Activated CD8-positive, alpha-beta memory T cell treated with anti-CD3 and anti-CD28 coated beads for 4 hours (primary cell): ENCODE measurements at places on chromosomes 11 and 22.

GRCh38 chr11:1160231-1161101, 2.7 kb downstream of the MUC5AC start:
- no peak for DNase-seq

DNA sequence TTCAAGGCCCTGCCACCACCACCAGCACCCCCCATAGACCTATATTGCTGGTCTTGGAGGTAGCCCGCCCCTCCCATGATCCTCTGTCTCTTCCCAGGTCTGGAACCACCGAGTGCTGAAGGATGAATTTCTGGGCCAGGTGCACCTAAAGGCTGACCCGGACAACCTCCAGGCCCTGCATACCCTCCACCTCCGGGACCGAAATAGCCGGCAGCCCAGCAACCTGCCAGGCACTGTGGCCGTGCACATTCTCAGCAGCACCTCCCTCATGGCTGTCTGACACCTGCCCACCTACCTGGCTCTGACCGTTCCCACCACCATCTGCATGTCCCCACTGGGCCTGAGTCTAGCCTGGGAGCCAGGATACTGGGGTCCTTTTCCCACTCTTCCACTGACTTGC, 4.5 kb upstream of the MYO7A start:
- DNase-seq, result no peak

- no peak for DNase-seq
These were observed 17.1 kb downstream of the SC5D start for GRCh38 chr11:121309688-121310087.

GRCh38 chr11:59222464-59223060, 9.8 kb upstream of the MPEG1 start:
- DNase-seq, result no peak

- no peak for DNase-seq
These were observed 2.1 kb upstream of the DRD2 start for GRCh38 chr11:113477321-113477720.

DNA sequence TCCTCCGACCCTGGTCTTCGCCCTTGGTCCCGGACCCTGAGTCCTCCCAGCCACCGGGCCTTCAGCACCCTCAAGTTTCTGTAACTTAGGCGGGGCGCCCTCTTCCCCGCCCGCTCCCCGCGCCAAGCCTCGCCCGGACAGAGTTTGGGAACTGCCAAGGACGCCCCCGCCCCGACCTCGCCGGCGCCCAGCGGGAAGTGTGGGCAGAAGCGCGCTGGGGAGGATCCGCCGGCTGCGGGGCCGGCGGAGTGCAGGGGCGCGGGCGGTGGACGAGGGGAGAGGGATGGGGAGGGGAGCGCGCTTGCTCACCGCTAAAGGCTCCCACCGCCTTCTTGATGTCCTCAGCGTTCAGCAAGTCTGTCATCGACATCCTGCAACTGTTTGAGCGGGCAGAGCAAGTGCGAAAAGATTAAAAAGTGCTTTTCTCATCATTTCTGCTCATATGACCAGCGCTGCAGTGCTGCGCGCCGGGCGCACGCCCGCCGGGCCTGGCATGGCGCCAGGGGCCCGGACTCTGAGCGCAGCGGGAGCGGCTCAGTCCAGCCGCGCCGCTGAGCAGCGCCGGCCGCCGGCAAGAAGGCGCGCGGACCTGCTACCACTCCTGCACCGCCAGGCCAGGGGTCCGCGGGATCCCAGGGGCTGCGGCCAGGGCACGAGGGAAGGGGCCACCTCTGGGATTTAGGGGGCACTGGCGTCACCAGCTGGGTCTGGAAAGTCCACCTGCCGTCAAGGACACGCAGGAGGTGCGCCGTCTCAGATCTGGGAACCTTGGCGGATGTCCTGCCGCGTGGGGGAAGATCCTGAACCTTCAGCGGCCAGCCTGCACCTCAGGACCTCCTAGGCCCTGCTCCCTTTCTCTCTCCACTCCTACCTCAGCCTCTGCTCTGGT, at the start of gene PVALB:
Gene PVALB, minus strand, starts transcription at position 400 of the 889 bp plus-strand sequence. Its CDS starts 30 bp downstream, at position 370.
- no peak for DNase-seq

DNA sequence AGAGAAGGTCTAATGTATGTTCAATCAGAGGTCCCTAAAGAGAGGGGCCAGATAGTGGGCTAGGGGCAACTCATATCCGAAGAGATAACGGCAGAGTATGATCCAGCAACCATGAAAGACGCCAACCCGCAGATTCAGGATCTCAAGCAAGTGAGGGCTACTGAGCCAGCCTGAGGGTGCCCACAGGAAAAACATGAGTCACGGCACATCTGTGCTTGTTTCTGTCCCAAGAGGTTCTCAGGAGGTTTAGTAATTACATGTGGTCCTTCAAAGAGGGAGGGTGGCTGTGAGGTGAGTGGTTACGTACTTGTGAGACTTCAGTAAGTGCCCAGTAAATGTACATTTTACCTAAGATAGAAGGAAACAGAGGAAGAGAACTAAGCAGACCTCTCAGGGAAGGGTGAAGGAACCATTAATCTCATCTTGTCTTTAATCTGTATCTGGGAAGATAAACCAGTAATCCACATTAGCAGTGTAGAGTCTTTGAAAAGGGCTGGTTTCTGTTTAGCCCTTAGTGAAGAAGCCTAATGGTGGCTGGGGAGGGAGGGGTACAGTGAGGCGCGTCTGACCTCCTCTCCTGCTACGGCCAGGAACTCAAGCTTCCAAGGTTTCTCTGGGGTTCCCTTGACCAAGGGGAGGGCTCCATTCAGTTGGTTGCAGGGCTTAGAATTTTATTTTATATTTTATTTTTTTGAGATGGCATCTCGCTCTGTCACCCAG, 10.2 kb downstream of the SIRT3 start:
- no peak for DNase-seq

GRCh38 chr11:8671193-8671612, 11.3 kb downstream of the TRIM66 start:
- no peak for DNase-seq

- no peak for DNase-seq
These were observed 4.5 kb downstream of the NCF4 start for GRCh38 chr22:36865346-36865745.

DNA sequence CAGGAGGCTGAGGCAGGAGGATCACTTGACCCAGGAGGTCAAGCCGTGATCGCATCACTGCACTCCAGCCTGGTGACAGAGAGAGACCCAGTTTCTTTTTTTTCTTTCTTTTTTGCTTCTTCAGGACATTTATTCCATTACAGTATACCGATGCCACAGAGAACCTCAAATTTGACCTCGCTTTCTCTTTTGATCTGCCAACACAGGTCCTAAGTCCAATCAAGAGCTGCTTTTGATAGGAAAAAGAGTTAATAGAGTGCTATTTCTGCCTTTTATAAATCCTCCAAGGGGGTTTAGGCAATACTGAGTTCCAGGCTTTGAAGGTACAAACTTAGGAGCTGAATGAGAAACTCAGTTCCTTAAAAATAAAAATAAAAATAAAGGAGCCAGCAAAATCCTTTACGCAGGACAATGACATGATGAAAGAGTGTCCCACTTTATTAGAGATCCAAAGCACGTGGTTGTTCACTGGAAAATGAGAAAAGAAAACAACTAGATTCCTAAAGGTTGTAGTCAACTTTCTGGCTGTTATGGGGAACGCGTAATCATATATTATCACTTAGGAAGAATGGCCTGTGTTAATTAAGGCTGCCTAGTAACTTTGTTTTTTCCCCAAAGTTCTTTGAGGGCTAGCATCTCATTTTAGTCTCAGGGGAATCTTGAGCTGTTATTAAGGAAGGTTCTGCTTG, 27.2 kb downstream of the FADD start:
- no peak for DNase-seq

DNA sequence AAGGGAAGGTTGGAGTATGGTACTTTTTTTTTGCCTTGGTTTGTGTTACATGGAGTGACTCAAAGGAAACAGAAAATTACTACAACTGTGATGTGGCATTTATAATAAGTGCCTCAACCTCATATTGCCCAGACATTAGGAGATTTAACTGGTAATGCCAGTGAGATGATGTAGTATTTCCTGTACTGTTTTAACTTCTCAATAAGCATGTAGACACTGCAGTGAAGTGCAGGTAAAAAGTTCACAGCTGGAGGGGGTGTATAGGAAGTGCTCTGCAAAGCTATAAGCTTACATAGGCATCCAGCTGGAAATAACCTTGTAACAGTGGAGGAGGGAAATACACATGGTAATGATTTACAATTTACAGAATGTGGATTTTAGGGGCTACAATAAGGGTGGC, 138.2 kb upstream of the MTMR2 start:
- DNase-seq, result no peak

- no peak for DNase-seq
These were observed 54.7 kb upstream of the SLC6A5 start for GRCh38 chr11:20544603-20545237.

DNA sequence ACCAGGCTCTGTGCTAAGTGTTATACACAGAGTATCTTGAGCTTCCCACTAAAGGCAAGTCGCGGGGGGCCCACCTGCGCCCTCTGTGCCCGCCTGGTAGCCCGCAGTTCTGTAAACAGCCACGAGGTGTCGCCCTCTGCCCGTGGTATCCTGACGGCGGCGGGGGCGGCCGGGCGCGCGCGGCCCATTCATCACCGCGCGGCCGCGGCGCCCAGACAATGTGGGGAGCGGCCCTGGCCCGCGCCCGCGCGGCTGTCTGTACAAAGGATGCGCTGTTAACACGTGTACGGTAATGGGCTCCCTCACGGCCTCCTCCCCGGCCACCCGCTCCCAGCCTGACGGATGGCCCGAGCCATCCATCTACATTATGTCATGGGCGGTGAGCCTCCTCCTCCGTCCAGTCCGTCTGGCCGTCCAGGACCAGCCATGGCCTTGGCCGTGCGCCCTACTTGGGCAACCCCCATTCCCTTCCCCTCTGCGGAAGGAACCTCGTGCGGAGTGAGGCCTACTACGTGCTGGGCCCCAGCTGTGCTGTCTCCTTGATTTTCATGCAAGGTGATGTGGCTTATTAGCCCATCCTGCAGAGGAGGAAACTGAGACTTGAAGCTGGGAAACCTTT, 99.4 kb downstream of the MIAT start:
- no peak for DNase-seq

GRCh38 chr11:15783619-15784018, 572.7 kb downstream of the SOX6 start:
- DNase-seq, result no peak

DNA sequence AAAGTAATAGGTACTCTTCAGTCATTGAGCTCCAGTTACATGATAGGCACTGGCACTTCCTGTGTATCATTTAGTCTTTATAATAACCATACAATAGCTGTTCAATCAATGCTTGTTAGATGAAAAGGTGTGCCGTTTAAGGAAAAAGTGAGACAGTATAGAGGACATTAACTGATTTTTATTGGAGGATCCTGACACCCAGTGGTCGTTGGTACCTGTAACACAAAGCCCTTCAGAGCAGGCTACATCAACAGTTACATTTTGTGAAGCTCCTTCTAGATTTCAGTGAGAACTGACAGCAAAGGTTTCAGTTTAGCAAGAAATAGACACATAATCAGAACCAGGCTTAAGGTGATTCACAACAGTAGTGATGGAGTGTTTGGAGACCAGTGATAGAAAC, 44.2 kb downstream of the CCDC81 start:
- DNase-seq, result no peak

GRCh38 chr11:74611369-74611861, 19.0 kb downstream of the POLD3 start:
- DNase-seq, result no peak

GRCh38 chr22:39150848-39151215, 1.6 kb downstream of the CBX7 start:
- DNase-seq, result no peak

DNA sequence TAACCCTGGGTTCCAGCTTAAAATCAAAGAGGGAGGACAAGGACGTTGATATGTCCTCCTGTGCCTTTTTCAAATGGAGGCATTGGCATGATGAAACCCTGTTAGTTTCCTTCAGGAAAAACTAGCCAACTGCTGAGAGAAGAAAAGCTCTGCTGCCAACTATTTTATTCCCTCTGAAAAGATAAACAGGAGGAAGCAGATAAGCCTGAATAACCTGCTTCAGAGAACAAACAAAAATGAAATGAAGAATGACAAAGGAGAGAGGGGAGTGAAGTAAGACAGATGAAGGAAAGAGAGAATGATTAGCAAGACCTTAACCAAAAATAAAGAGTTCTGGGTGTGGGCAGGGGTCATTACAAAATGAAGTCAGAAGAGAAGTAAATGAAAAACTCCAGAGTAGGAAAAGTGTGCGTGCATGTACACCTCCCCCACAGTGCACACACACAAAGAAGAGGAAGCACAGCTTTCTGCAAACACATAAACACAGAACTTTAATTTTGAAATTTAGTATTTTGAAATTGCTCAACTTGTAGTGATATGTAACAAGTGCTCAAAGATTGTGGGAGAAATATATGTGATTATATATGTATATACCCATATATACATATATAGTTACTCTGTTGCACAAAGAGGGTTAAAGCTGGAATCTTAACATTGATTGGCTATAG, 332.2 kb downstream of the LUZP2 start:
- DNase-seq, result no peak

DNA sequence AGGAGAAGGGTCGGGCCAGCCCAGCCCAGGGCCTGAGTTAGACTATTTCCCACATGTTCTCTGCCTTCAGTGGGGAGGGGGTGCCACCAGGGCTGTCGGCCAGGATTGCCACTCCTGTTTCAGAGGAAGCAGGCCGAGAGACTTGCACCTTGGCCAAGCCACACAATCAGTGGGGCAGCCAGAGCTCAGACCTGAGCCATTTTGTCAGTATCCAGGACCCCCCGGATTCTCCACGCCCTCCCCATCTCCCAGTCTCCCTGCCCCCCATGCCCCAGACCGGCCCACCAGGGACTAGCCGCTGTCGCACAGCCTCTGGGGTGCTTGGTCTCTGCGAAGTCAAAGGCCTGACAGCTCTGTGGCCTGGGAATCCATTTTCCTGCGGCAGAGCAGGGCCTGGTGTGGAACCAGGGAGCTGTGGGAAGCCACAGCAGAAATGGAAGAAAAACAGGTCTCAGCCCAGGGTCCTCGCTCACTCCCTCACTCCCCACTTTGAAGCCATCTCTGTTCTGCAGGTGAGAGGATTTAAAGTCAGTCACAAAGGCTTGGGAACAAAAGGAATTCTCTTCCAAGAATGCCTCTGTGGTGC, 25.5 kb upstream of the MGAT3 start:
- DNase-seq, result no peak

DNA sequence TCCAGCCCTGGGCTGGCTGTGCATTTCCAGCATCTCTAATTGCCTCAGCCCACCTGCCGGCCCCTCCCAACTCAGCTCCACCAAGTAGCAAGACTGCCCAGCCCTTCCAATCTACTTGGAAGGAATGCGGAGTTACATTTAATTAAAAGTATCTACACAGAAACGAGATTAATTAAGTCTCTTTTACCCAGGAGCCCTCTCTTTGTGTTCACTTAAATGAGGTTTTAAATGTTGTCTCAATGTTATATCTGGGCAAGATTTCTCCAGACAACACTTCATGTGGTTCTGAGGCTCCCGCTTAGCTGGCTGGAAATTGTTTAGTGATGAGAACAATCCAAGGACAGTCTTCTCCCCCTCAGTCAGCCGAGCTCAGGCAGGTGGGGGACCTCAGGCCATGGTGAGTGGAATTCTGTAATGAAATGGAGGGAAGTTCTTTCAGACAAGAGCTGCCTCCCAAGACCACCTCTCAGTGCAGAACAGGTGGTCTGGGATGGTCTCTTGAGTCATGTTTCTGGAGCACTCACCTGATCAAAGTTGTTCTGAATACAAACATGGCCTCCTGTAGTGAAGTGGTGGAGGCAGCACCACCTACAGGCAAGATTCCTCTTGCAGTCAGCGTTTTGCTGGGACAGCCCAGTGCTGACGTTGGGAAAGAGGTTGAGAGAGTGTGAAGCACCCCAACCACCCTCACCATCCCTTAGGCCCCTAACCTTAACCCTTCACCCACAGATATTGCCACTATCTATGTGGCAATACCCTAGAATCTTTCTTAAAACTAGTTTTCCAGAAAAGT, 371.6 kb downstream of the CADM1 start:
- DNase-seq, result no peak
